ENCODE measurements at places on chromosomes 3 and 15.
A peak's percentile ranks its signal among the peaks of the same experiment; 100 is the strongest.

DNA sequence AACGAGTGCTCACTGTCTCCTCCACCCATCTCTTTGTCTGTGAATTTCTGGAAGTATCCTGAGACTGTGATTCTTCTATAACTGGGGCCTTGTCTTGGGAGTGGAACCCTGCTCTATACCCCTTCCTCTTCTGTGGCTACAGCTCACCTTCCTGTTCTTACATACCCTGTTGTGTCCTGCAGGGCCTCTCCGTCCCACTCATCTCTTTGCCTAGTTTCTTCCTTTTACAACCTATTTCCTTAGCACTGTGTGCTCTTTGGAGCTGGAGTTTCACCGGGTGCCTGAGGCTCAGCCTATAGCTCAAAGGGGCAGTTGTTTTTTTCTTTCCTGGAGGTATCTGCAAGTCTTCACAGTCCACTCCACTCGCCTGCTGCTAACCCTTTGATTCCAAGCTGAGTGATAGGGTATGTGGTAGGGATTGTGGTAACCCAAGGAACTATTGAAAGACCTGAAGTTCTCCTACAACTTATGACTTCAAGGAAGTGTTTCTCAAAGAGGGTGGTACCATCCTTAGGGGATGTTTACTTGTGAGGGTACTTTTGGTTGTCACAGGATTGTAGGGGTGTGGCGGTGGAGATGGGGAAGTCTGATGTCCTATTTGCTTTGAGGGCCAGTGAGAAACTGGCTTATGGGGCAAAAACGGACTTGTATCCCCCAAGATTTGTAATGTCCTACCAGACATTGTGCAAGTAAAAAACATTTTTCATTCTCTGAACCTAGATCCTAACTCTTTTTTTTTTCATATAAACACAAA lies 66.6 kb upstream of the ARL8B start:
- peak; percentile 72 for DNase-seq

DNA sequence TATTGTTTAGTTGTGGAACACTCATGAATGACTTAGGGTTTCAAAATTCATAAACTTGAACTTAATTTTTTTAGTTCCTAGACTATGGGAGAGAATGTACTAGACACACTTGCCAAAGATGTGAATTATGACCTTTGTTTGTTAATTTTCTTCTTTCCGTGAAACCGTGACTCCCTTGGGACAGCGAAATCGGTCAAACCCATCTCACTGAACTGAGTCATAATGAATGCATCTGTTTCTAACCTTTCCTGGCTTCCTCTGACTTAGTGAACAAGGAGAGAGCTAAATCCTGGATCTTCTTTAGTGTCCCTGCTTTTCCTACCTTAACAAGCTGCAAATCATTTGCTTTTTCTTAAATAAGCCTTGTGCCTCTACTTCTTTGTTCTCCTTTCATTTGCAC lies 85.5 kb downstream of the LARS2 start:
- no peak for DNase-seq

GRCh38 chr15:97199393-97200051 lies 761.0 kb upstream of the ARRDC4 start:
- DNase-seq: no peak

DNA sequence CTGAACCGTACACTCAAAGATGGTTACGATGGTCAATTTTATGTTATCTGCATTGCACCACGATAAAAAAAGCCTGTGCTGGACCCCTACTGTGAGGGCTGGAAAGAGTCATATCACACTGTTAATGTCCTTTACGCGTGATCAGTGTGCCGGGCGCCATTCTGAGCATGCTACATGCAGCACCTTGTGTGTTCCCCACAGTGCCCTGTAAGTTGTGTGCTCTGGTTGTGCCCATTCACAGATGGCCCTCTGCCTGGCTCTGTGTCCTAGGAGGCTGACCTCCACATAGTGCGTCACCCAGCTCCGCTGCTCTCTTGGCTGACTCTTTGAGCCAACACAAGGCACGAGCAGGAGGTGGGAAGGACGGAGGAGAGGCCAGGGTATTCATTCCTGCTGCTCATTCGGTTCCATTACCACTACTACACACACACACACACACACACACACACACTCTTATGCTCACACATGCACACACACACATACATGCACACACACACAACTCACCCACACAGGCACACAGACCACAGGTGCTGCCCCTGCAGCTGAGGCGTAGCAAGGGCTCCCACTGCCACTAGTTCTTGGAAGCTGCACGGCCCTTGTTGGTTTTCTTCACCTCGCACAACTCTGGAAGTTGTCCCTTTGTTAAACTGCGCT lies 129.6 kb upstream of the IQSEC1 start:
- no peak for DNase-seq

- no peak for DNase-seq
These were observed 30.5 kb upstream of the DCP1A start for GRCh38 chr3:53377794-53378193.

- no peak for DNase-seq
These were observed 40.8 kb downstream of the PPM1L start for GRCh38 chr3:160796813-160797164.

DNA sequence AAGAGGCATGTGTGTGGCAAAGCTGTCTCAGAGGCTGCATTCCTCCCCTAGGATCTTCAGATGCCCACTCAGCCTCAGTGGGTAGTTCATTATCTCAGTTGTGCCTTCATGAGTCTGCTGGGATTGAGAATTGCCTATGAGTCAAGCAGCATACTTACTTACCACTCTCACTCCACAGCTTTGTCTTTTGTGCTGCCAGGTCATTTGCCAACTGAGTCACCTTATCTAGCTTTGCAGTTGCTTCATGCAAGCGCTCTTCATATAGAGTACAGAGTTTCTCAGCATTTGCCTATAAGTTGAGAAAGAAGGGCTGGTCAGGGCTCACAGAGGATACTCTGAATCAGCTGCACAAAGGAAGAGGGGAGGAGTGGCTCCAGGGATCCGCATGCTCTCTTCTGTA lies 89.5 kb downstream of the MYH15 start:
- DNase-seq: no peak
